NCI-H774 (cell line): ENCODE measurements at places on chromosomes 5 and 9.

- DNase-seq = no peak
Measured at GRCh38 chr9:29203244-29203930, 1630.1 kb upstream of the C9orf72 start.

DNA sequence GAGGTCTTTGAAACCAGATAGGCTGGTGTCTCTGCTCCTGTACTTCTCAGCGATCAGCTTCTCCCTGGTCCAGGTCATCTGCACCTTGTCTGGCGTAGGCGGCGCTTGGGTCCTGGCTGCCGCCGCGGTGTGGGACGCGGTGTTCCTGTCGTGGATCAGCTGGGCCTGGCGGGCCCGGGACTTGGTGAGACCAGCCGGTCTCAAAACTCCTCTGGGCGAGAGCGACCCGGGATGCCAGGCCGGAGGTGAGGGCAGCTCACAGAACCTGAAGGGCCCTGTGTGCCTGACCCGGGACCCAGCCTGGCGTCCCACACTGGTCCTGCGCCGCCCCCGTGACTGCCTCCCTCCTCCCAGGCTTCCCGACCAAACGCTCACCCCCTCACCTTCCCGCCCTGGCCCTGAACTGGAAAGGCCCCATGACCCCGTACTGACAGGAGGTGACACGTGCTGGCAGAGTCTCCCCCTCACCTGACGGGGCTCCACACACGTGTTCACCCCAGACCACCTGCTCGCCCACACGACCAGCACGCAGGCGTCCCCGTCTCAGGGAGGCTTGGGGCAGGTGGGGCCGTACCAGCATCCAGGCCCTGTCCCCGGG, 49.0 kb downstream of the NKD2 start:
- DNase-seq = no peak

DNA sequence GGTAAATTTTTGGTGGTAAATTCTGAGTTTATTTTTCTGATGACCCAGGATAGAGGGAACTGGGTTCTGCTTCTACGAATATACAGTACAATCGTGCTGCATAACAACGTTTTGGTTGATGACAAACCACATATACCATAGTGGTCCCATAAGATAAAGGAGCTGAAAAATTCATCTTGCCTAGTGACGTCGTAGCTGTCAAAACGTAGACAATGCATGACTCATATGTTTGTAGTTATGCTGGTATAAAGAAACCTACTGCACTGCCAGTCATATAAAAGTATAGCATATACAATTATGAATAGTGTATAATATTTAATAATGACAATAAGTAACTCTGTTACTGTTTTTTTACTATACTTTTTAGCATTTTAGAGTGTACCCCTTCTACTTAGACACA, 244.0 kb downstream of the GAS1 start:
- DNase-seq = no peak

- DNase-seq = no peak
Measured at GRCh38 chr5:133316346-133317343, 264.8 kb downstream of the HSPA4 start.

- no peak for DNase-seq
Measured at GRCh38 chr5:7220156-7220555, 175.8 kb upstream of the ADCY2 start.

GRCh38 chr5:149831492-149831891, 101.4 kb downstream of the PPARGC1B start:
- no peak for DNase-seq

- DNase-seq = no peak
Measured at GRCh38 chr5:92402045-92402444, 1018.9 kb upstream of the ARRDC3 start.

- peak; percentile 41 for DNase-seq
Measured at GRCh38 chr5:110625376-110625999, 101.0 kb downstream of the TMEM232 start.

- no peak for DNase-seq
Measured at GRCh38 chr9:109886041-109886440, 106.0 kb downstream of the PALM2AKAP2 start.

DNA sequence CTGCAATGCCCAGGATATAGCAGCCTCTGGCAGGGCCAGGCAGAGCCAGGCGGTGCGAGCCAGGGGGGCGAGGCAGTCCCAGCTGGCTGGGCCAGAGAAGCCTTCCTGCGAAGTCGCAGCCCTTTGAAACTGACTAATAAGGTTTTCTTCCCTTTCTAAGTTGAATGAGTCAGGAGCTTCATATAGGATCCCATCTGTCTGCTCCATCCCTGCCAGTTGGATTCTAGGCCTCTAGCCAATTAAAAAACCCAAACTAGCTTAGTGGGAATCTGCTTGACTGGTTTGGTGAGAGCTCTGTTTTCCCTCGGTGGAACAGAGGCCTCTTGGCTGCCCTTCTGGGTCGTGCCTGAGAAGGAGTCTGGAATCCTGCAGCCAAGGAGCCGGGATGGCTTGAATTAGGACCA, 70.1 kb upstream of the RAPGEF1 start:
- DNase-seq = no peak

GRCh38 chr9:7974335-7974960, 174.9 kb upstream of the DMAC1 start:
- peak; percentile 16 for DNase-seq
